ENCODE measurements at places on chromosomes 7 and 10.

DNA sequence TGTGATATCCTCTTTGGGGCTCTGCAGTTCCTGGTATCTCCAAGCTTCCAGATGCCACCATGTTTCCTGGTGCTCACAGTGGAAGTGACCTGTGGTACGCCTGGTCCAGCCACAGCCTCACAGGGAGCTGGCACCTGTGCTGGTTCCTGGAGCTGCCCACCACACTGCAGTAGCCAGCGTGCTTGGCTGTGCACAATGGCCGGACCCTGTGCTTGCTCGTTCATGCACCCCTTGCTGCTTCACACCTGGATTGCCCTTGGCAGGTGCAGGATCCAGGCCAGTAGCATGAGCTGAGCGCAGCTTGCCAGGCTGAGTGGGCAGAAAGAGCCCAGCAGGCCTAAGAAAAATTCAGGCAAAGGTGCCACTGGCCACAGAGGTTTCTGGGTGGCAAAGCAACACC, 11.4 kb upstream of the ECHDC3 start:
- no peak for DNase-seq

GRCh38 chr7:121079425-121080169, 91.1 kb downstream of the CPED1 start:
- no peak for DNase-seq

GRCh38 chr10:94402204-94402842, at the start of gene TBC1D12:
TSS of gene TBC1D12 (plus strand) at chr10:94402541. CDS start at chr10:94402614, 73 bp downstream.
- DNase-seq: peak; percentile 29

DNA sequence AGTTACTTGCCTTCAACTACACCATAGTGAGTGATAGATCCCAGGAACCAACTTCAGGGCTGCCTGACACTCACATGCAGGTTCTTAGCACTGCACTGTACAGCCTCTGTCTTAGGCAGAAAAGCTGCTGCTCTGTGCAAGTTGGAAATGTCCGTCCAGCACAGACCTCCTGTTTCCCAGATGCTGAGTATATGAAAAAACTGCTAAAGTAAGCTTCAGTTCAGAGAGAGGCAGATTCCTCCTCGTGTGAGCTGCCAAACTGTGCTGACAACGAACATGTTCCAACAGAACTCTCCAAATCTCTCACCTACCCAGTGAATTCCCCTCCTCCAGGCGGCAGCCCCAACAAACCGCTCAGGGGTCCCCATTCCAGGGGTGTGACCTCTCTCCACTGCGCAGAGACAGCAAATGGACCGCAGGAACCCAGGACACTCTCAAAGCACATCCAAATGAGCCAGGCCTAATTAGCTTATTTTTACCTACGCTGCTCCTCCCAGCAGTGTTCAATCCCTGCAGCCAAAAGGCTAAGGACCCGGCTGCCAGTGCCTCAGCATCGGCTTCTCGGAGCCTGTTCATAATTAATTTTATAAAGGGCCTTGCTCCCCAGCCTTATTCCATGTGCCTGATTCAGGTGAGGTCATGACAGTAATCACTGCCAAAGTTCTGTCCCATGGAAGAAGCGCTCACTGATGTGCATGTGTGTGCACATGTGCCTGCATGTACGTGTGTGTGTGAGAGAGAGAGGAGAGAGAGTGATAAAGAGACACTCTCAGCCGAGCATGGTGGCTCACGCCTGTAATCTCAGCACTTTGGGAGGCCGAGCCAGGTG, 159.5 kb upstream of the AUTS2 start:
- DNase-seq: no peak

DNA sequence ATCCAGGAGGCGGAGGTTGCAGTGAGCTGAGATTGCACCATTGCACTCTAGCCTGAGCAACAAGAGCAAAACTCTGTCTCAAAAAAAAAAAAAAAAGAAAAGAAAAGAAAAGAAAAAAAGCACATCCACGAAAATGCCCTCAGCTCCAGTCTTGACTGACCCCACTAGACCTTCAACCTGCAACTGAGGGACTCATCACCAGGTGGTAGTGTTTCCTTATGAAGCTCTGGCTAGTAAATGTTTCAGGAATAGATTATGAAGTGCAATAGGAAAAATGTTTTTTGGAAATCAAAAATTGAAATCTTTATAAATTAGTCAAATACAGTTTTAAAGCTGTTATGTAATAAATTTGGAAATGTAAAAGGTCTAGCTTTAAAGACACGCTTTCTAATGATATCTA, 22.4 kb downstream of the TLL2 start:
- DNase-seq: no peak

GRCh38 chr10:101284744-101285463, 55.6 kb upstream of the LBX1 start:
- DNase-seq: no peak

- DNase-seq: no peak
Observed at GRCh38 chr7:41047789-41048191, 655.1 kb downstream of the INHBA start.

DNA sequence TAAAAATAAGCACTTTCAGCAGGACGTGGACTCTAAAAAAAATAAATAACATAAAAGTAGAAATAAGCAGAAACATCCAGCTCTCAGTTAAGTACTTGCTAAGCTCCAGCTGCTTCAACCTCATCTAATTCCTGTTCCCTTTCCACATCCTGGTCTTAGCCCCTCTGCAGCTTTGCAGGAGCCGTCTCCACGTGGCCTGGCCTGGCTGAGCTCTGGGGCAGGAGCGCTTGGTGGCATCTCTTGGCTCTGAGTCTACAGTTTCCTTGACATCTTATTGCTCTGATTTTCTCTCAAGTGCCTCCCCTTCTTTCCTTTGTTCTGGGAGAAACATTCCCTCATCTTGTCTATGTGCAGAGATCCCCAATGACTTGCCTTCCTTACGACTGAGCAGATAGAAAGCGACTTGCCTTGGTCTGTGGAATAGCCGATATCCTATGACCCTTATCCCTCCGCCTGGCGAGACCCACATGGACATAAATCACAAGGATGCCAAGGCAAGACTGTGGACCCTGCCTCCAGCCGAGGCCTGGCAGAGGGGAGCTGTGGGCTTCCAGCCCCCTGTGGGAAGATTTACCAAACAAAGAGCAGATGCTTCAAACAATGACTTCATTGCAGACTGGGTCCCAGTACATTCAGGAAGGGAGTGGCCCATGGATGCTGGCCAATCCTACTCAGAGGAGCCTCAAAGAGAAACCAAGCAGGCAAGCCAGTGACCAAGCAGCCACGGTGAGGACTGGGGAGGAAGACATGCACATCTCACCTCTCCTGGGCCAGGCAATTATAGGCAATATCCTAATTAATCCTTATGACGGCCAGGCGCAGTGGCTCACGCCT, 61.9 kb downstream of the SPOCK2 start:
- DNase-seq: no peak

GRCh38 chr7:123437447-123437995, 96.9 kb downstream of the IQUB start:
- DNase-seq: no peak

All from CD4-positive, alpha-beta T cell treated with Interleukin-2 at 100 ng/mL for 4 hours (primary cell).